ENCODE measurements at places on chromosomes 12 and 14.
A peak's percentile ranks its signal among the peaks of the same experiment; 100 is the strongest.

GRCh38 chr14:64954491-64955240, 12.1 kb upstream of the GPX2 start:
- no peak for DNase-seq

DNA sequence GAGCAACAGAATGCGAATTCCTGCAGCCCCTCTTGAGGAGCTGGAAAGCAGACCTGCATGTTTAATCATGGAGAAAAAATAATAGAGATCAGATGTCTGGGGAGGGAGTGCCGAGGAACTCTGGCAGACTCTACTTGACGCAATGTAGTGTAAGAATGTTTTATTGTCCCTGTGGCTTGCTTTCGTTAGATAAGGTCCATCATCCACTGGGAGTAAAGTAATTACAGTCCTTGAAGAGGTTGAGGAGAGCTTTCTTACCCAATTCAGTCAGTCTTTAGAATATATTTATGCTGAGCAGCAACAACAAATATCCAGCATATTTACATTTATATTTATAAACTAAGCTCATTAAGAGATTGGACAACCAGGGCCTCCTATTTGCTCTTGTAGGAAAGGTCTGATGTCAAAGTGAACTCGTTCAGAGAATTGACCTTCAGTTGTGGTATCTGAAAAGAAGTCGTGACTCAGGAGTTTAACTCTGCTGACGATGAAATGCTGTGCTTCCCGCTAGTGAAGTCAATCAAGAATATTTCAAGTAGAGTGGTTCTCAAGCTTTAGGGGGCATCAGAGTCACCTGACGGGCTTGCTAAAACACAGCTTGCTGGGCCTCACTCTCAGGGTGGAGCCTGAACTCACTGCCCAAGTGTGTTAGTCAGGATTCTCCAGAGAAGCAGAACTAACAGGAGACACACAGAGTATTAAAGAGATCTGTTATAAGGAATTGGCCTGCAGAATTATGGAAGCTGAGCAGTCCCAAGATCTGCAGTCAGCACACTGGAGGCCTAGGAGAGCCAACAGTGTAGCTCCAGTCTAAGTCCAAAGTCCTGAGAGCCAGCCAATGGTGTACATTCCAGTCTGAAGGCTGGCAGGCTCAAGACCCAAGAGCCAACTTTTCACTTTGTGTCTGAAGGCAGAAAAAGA, 139.3 kb upstream of the LMNTD1 start:
- DNase-seq = no peak

DNA sequence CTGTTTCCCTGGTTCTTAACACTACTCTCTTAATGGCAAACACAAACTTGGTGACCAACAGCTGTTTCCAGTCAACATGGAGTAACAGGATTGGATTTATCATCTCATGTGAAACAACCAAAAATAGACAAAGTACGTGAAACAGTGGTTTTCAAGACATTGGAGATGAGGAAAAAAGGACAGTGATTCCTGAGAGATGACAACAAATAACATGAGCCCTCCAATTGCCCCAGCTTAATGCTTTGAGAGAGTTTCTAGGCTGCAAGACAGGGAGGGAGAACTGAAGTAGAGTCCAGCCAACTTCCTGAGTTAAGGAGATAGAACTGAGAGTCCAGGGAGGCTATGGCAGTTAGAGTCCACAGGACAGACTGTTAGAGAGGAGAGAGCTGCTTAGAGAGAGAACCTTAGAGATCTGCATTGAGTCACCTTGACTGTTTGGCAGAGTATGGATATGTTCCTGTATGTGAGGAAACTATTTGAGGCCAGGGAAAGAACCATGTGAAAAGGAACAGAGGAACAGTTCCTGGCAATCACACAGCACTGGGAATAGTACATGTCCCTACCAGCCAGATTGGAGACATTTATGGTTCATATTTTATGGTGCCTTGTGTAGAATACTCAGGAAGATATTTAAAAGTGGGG, 106.4 kb downstream of the PCNX1 start:
- peak; percentile 20 for DNase-seq

- DNase-seq = no peak
Measured at GRCh38 chr12:25830456-25830855, 128.0 kb upstream of the RASSF8 start.

DNA sequence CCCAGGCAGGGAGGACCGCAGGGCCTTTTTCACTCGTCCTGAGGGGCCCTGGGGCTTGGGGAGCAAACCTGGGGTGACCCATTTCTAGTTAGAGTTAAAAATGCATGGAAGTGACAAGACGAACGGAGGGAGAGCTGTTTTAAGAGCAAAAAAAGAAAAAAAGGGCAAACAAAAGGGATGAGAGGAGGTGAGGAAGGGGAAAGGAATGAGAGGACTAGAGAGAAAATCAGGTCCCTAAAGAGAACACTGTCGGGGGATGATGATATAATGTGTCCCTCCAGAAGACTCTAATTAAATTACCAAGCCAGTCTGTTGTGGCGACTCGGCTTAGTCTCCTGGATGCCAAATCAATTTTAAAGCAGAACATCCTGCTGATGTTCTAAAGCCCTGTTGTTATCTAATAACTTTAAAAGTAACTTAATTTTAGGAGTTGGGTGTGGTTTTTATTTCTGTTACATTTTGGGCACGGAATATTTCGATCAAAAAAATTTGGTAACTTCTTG, 1.1 kb downstream of the ANO6 start:
- no peak for DNase-seq

DNA sequence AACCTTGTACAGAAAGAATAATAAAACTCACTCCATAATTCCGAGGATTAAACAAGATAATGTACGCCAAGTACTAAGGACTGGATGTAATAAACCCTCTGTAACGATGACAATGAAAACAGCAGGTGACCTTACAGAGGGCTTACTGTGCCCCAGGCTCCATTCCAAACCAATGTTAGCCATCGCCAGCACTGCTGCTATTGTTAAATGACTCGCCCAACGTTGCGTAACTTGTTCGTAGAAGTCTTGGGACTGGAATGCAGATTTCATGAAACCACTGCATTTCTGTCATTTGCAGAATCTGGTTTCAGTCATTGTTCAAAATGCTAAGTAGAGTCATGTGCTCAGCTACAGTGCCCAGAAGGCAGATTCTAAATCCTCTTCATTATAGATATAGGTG, 728 bp upstream of the STON2 start:
- peak; percentile 97 for DNase-seq

DNA sequence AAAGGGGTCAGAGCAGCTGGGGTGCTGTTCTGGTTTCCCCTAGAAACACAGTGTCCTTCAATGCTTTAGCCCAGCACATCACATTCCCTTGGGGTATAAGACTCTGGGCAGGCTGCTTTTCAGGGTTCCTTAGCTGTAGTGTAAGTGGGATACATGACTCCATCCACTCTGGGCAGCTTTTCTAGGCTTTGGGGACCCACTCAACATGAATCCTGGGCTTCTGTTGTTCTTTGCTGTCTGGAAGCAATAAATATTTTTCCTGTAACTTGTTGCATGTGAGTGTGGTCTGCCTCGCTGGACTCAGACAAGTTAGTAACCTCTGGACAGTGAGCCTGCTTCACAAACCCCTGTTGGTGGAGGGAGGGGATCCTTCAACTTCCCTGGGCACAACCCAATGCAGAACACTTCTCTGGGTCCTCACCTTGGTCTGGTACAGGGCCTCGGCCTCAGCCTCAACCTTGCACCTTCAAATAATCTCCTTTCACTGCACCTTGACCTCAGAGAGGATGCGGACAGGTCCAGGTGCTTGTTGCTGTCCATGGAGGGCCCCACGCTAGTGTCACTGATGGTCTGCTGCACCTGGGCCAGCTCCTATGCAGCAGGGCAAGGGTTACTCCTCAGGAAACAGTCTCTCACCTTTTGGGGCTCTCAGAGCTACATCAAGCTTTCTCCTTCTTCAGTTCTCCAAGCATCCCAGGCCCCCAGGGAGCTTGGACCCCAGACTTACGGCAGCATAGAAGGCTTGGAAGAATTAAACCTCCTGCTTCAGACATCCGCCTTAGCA, 13.5 kb upstream of the KRT73 start:
- DNase-seq = no peak

DNA sequence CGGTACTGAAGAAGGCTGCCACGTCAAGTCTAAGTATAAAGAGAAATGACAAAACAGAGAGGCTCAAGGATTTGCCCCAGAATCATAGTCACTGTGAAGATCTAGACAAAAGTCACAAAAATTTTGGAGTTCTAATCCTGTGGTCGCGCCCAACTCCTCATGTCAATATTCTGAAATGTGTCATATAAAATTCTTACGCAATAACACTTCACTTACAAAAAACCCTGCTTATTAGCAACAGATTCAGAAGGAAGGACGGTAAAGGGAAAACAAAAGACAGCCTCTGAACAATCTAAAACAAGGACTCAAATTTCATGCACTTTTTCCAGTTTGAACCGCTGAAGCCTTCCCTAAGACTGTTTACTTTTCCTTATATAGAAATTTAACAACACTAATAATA, 94.7 kb downstream of the TSPAN8 start:
- no peak for DNase-seq

DNA sequence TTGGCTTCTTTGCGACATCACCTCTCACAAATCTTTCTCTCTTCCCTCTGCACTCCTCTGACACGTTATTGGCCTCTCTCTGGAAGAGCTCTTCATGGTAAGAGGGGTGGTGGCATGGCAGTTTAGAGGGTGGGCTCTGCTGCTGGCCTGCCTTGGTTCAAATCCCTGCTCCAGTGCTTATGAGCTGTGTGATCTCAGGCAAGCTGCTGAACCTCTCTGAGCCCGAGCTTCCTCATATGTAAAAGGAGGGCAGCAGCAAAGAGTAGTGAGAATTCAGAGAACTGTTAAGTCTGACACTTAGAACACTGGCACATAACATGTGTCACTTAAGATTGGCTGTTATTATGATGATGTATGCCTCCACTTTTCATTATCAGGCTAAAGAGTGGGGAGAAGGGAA, 118.3 kb downstream of the RBM19 start:
- DNase-seq = no peak

DNA sequence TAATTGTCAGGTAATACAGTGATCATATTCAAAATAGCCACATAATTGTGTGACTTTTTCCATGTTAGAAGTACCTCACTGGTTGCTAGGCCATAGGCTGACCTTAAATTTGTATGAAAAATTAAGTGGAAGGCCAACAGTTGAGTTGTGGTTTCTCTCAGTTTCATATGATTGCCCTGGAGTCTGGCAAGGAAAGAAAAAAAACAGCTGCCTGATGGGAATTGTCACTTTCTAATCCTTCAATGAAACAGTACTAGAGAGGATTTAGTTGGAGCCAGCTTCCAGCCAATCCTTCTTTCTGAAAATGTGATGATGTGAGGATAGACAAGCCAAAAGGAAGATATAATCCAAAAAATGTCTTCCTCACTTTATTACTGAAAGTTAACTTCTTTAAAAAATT, 113.6 kb downstream of the ALX1 start:
- DNase-seq = no peak

GRCh38 chr14:37583358-37584210, 11.5 kb downstream of the FOXA1 start:
- DNase-seq = no peak
